Thoracic aorta (tissue), 2 donors: ENCODE measurements at places on chromosomes 7 and 10.

DNA sequence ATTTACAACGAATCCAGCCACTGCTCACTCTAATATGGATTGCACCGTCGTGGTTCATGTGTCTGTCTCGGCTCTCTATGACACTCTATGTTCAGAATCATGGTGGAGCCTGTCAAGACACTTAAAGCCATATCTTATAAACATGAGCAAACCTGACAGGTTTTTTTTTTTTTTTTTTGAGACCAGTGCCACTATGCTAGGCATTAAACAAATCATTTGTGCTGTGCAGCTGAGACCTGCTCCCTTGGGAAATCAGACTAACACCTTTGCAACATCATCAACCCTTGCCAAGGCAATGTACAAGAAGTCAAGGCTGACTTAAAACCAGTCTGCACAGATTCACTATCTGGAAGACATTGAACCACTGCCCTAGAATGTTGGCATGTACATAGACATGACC lies 181.2 kb upstream of the ANK3 start:
- DNase-seq: no peak

DNA sequence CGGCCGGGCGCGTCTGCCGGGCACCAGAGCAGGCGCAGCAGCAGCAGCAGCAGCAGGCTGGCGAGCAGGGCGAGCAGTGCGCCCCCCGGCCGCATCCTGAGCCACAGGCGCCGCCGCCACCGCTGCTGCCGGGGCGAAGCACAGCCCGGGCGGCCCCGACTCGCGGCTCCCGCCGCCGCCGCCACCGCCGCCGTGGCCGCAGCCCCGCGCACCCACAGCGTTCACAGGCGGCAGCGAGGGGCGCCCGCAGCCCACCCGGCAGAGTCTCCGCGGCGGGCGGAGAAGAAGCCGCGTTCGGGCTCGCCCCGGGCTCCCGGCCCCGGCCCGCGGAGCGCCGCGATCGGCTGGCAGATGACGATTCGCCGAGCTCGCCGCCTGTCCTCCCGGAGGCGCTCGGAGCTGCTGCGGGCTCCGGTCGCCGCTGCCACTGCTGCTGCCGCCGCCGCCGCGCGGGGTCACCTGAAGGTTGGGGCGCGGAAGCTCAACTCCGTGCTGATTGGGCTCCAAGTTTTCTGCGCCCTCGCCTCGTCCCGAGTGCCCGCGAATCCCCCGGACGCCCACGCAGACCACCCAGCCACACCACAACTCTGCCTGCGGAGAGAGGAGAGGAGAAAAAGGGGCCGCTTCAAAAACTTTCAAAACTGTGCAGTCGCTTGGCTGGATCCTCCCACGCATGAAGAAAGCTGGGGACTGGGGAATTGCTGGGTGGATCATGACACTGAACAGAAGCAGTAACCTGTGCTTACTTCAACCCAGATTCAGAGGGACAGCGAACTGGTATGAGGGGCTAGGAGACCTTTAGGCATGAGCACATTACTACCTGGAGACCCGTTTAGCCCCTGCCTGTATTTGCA lies at the start of gene ST8SIA6:
Gene ST8SIA6 (minus strand): TSS at position 435 of the 854 bp plus-strand sequence. CDS start 340 bp downstream, at position 95.
- no peak for DNase-seq

- no peak for DNase-seq
Measured at GRCh38 chr7:117053432-117053831, 100.1 kb downstream of the ST7 start.

DNA sequence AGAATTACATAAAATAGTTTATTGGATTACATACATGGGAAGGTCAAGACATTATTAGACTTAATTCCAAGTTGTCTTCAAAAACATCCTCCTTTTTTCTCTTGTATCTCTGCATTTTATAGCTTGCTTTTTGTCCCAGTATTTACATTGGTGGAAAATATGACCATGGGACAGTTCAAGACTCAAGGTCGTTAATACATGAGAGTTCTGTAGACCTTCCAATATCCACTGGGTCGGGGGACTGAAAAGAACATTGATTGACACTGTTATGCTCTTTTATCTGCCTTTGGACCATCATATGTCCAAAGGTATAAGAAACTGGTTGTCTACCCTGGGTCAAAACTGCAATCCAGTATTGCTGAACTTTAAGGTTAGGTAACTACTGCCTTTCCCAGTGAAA lies 36.7 kb downstream of the AKR1C4 start:
- no peak for DNase-seq

DNA sequence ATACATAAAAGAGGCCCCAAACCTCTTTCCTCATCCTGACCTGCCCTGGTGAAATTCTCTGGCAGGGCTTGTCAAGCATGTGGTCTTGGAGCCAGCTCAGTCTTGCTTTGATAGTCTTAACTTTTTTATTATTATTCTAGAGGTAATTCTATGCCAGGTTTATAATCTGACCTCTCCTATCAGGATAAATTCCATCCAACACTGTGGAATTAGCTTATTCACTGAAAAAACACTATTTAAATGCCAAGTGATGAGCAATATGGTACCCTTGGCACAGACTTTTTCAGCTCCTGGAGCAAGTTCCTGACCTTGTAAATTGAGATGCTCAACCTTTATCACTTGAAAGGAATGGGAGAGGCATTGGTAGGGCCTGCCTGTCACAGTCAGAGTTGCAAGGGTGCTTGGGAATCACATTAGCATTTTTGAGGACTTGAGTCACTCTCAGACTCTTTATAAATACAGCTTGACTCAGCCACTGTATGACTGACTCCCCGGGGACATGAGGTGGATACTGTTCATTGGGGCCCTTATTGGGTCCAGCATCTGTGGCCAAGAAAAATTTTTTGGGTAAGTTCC lies at the start of gene CPA4:
Gene CPA4 (plus strand): TSS at position 480 of the 576 bp plus-strand sequence. CDS start 20 bp downstream, at position 500.
- peak; percentile 60 for DNase-seq

GRCh38 chr7:2403718-2404648 lies 572 bp downstream of the CHST12 start:
- DNase-seq: no peak

DNA sequence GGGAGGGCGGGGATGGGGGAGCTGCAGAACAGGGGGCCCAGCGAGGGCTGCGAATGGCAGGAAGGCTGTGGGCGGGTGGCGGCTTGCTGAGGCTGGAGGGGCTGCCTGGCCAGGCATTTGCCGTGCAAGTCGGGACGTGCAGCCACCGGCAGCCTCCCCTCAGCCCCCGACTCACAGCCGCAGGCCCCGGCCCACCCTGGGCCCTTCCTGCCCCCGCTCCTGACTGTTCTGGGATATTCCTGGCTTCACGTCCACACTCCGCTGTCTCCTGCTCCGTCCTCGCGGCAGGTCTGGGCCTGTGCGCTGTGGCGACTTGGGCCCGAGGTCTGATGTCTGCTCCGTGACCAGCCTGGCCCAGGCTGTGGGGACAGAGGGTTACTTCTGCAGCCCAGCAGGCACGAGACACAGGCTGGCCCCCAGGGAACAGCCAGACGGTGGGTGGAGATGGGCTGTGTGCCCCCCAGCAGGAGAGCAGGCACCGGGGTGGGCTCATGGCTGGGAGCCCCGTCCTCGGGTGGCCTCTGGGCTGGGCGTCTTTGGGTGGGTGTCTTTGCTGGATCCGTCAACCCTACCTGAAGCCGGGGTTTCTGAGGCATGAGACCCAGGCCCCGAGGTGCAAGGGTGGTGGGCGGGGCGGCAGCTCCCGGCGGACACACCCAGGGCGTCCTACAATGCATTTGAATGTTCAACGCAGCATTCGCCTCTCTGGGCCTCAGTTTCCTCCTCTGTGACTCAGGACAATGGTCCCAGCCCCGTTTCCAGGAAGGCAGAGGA lies 86.5 kb downstream of the FOXL3 start:
- DNase-seq: no peak

GRCh38 chr10:78207216-78207615 lies 173.6 kb downstream of the RPS24 start:
- no peak for DNase-seq

DNA sequence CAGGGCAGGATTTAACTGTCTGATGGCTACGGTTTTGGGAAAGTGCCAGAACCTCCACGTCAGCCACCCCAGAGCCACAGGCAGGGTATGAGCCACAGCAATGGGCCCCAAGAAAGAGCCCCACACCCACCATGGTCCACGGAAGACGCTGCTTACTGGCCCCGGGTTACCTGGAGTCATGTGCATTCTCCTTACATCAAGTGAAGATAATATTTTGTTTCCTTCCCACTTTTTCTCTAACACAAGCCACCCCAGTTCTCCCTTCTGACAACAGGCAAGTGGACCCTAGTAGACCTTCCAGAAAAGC lies 67.1 kb downstream of the PRKAG2 start:
- DNase-seq: no peak

DNA sequence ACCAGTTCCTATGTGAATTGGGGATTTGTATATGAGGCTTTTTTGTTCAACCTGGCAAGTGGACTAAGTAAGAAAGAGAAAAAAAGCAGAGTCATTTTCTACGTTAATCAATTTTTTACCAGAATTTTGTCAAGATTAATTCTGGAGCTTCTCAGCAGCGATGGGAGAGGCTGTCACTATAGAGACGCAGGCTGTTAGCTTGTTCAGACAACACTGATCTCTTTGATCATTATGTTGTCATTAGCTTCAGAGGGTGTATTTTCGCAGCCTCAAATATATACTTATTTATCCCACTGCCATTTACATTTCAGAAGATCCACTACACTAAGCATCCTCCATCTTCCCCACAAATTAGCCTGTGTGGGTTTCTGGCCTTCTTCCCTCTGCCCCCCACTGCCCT lies 196.7 kb upstream of the PFKP start:
- DNase-seq: no peak

DNA sequence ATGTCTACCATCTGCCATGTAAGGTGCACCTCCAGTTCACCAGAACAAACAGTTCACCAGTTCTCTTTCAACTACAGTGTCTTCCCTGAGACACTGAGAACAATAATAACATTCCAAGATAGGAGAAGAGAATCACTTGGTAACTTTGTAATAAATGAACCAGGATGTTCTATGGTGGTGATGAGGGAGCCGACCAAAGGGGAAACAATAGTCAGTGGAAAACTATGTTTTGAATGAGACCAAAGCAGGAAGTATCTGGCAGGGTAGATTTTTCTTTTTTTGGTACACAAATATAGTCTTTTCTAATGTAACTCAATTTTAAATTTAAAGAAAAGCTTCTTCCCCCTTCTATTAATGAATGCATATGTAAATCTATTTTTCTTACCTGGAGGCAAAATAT lies 20.0 kb downstream of the HYAL4 start:
- no peak for DNase-seq

- DNase-seq: no peak
Measured at GRCh38 chr7:149620961-149621360, 123.4 kb upstream of the ZNF746 start.

GRCh38 chr7:137838706-137839315 lies 8.0 kb downstream of the DGKI start:
- no peak for DNase-seq

- no peak for DNase-seq
Measured at GRCh38 chr7:45970454-45970853, 49.4 kb upstream of the IGFBP3 start.

DNA sequence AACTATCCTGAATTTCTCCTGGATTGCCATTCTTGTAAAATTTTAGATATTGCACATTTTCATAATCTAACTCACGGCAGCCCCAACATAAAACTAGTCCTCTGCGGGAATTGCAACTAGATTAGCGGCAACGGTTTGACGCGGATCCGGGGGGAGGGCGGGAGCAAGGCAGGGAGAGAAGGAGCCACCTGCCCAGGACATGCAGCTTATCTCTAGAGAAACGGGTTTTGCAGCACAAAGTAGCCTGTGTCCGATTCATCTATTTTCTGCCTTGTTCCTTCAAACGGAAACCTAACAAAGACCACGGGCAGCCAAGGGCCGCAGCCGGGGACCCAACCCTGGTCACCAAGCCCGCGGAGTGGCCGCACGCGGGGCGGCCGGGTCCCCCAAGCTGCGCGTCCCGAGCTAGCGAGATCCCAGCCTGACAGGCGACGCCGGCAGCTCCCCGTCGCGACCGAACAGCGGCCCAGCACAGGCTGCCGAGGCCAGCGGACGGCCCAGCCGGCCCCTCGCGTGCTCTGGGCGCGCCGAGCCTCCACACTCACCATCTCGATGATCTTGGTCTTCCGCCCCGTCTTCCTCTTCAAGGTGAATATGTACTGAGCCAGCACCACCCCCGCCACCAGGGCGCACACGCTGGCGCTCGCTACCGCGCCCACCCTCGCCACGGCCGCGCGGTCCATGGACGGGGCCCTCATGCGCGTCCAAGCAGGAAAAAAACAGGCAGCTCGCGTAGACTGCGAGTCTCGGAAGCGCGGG lies at the start of gene NT5C3A:
Gene NT5C3A (minus strand): TSS at position 754 of the 759 bp plus-strand sequence. CDS start 71 bp downstream, at position 683.
- DNase-seq: no peak

DNA sequence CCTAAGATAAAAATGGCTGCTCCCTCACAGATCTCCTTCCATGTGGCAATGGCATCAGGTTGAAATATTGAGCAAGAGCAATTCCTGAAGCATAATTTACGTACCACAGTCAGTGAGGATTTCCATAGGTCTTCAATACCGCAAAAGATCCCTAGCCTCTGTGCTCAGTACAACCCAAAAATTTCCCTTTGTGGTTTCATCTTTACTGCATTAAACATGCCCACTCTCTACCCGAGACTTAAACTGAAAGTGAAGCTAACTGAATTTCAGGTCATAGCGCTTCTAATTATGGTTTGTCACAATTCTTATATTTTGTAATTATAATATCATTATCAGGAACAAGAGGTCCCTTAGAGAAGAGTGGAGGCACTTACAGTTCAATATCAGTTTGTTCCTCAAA lies 1071.1 kb downstream of the XPNPEP1 start:
- DNase-seq: no peak
